Smooth muscle cell of trachea (primary cell): ENCODE measurements at places on chromosomes 3 and 15. TPM values are rescaled to one million over a fixed set of nuclear protein-coding genes. Genes with fewer than 3 reads are reported as not detected.

The TMEM266 gene
- total RNA-seq, result 0.29 and 0.66 TPM in 2 replicates

The NR2E3 gene
- 0.29 TPM in 1 of 2 replicates, not detected in the other for total RNA-seq

The MCF2L2 gene
- total RNA-seq, result 0.15 TPM in 1 of 2 replicates, not detected in the other

The CELSR3 gene
- 1.0 and 3.5 TPM in 2 replicates for total RNA-seq

The EPHA3 gene
- 1.5 and 3.3 TPM in 2 replicates for total RNA-seq

The PCLAF gene
- 23.3 and 66.8 TPM in 2 replicates for total RNA-seq

The MINAR1 gene
- 0.44 and 0.83 TPM in 2 replicates for total RNA-seq

The C3orf20 gene
- under 0.01 TPM in 1 of 2 replicates, not detected in the other for total RNA-seq
